Ovary (tissue), 10 donors: ENCODE measurements at places on chromosomes 4 and X. TPM values are rescaled to one million over a fixed set of nuclear protein-coding genes. Genes with fewer than 3 reads are reported as not detected.

- no peak for DNase-seq
These were observed 131.9 kb upstream of the MSX1 start for GRCh38 chr4:4727536-4727935.

GRCh38 chr4:152665691-152666395, 14.0 kb downstream of the TMEM154 start:
- DNase-seq = no peak

- no peak for DNase-seq
These were observed 40.8 kb upstream of the GRPR start for GRCh38 chrX:16082470-16083085.

- peak; percentile 56 for DNase-seq
These were observed 159.2 kb upstream of the SLC7A11 start for GRCh38 chr4:138401334-138401733.

DNA sequence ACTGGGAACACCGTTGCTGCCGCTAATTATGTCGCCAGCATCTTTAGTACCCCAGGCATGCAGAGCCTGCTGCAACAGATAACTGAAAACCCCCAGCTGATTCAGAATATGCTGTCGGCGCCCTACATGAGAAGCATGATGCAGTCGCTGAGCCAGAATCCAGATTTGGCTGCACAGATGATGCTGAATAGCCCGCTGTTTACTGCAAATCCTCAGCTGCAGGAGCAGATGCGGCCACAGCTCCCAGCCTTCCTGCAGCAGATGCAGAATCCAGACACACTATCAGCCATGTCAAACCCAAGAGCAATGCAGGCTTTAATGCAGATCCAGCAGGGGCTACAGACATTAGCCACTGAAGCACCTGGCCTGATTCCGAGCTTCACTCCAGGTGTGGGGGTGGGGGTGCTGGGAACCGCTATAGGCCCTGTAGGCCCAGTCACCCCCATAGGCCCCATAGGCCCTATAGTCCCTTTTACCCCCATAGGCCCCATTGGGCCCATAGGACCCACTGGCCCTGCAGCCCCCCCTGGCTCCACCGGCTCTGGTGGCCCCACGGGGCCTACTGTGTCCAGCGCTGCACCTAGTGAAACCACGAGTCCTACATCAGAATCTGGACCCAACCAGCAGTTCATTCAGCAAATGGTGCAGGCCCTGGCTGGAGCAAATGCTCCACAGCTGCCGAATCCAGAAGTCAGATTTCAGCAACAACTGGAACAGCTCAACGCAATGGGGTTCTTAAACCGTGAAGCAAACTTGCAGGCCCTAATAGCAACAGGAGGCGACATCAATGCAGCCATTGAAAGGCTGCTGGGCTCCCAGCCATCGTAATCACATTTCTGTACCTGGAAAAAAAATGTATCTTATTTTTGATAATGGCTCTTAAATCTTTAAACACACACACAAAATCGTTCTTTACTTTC, 1.8 kb downstream of the UBQLN2 start:
- no peak for DNase-seq

DNA sequence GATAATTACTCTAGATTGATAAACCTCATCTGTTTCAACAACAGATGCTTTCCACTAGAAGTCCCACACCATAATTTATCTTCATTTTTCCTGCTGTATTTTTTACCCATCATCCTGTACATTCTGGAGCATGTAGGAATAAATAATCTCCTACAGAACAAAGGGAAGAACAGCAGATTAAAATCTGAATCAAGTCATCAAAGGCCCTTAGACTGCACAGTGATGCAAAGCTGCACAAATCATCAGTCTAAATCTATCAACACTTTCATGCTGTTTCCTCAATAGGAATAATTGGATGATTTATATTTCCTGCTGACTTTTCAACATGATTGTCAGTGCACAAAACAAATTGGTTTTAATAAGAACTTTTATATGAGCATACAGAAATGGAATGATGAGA, 1143.9 kb downstream of the STIM2 start:
- DNase-seq = no peak

DNA sequence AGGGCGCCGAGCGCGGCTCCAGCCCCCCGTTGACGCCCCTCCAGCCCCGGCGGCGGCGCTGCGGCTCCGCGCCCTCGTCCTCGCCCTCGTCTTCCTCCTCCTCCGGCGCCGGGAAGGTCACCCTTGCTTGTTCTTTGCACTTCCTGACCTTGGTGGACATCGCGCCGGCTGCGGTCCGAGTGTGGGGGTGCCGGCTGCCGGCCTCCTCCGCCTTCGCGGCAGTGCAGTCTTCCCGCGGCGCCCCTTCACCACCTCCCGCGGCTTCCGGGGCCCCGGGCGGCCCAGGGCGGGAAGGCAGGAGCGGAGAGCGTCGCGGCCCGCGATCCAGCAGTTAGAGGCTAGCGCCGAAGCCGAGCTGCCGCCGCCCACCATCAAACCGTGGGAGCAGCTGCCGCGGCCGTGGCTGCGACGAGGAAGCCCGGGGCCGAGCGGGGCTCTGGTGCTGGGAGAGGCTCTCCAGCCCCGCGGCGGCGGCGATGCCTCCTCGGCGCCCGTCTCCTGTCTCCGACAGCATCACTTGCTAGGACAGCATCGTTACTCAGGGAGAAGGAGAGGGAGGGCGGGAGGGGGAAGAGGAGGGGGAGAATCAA, at the start of gene TRPC3:
Gene TRPC3 (minus strand): TSS at position 540 of the 590 bp plus-strand sequence. CDS start 380 bp downstream, at position 160.
- peak; percentile 39 for DNase-seq

- no peak for DNase-seq
These were observed 303.5 kb downstream of the ANKRD50 start for GRCh38 chr4:124409044-124409443.

DNA sequence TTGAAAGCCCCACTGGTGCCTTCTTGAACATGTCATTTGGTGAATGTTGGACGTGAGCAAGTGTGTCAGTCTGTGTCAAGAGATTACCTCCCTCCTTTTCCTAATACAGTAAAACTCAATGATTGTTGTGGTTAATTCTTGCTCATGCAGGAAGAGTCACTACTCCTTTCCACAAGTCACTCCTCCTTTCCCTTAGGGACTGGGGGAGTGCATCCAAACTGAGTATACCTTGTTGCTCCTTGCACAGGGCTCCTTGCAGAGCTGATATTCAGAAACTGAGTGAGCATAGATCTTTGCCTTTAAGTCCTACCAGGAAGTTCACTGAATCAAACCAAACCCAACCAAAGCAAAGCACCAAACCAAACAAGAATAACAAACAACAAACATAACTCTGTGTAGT, 63.9 kb downstream of the GPR50 start:
- DNase-seq = no peak

DNA sequence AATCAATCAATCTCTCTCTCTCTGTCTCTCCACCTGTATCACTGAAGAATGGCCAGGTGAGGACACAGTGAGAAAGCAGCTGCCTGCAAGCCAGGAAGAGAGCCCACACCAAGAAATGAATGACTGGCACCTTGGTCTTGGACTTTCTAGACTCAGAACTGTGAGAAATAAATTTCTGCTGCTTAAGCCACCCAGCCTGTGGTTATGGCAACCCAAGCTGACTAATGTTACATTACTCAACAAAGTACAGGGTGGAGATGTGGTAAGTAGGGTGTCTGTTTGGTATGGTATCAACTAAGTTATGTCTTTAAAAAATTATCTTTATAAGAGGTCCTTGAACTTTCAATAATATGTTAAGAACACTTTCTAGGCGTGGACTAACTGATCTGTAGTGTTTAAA, 159.3 kb downstream of the EPHA5 start:
- DNase-seq = no peak

DNA sequence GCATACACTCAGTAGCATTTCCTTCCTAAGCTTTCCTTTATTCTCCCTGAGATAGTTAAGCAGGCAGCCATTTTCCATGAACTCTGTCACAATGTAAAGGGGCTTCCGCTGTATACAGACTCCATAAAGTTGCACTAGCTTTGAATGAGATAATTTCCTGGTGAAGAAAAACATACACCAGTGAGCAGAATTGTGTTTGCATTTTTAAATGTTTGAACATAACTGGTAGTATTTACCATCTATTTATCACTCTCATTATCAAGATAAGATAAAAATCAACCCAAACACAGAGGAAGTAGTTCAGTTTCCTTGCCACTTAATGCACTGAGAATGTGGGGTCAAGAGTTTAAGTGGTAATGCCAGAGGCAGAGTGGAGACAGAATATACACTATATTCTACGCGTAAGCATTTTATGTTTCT, 54.1 kb downstream of the TXK start:
- DNase-seq = no peak

DNA sequence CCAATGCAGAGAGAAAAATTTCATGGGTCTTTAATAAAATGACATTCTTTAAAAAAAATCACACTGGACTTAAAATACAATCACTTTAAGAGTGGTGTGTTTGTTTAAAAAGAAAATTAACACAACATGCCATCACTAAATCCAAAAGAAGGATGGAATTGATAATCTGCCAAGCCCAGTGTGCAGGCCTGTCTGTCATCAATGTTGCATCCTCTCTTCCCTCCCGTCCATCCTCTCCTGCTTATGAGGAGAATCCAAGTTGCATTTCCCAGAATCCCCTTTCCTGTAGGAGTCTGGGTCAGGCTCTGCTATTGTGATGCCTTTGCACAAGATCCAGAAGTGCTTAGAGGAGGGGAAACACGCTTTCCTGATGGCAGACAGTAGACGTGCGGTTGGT, 169.4 kb downstream of the MID1 start:
- DNase-seq = no peak

GRCh38 chrX:118566359-118566758, 70.7 kb downstream of the DOCK11 start:
- no peak for DNase-seq

DNA sequence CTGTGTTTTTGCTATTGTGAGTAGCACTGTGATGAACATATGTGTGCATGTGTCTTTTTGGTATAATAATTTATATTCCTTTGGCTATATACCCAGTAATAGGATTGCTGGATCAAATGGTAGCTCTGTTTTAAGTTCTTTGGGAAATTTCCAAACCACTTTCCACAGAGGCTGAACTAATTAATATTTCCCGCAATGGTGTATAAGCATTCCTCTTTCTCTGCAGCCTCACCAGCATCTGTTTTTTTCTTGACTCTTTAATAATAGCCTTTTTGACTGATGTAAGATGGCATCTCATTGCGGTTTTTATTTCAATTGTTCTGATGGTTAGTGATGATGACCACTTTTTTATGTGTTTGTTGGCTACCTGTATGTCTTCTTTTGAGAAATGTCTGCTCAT, 247.7 kb upstream of the NDST3 start:
- no peak for DNase-seq

- no peak for DNase-seq
These were observed 200.2 kb upstream of the UGT8 start for GRCh38 chr4:114398410-114398809.

DNA sequence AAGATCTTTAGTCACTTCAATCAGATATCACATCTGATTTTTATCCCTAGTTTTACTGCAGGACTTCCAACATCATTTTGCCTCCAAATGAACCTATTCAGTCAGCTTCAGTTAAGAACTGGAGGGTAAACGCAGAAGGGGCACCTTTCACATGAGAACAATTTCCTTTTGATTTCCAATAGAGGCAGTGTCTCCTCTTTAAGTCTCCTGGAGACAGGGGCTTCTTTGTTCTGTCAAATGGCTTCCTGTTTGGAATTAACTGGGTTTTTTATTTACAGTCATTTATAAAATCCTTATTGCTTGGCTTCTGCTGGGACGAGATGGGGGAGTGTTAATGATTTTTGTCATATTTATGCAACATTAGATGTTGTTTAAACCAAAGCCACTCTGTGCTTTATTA, 164.0 kb downstream of the STK32B start:
- DNase-seq = no peak

GRCh38 chr4:166498546-166498945, 625.5 kb downstream of the TLL1 start:
- DNase-seq = no peak

DNA sequence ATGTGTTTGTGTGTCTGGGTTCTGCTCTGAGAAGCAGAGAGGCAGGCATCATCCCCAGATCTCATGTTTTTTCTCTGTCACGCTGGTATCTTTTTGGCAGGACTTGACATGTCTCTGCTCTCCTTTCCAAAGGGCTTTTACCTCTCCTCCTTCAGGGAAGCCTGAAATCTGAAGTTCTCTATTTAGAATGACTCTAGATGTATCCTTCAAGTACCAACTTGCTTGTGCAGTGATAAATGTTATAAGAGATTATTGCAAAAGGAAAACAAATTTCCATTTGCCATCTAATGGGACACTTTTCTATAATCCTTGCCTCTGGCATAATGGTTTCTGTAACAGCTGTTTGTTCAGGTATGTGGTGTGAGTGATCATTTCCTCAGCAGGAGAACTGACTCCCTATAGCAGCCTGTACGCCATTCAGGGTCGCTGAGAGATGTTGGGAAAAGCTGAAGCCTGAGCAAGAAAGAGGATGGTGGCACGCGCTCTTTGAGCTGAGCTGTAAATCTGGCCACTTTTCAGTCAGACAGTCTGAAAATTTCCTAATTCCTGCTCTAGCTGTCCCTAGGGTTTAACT, 72.5 kb downstream of the CNGA2 start:
- no peak for DNase-seq

- no peak for DNase-seq
These were observed 9.1 kb upstream of the SLC9B2 start for GRCh38 chr4:103085555-103086196.

GRCh38 chr4:8050555-8051206, 107.9 kb downstream of the ABLIM2 start:
- DNase-seq = peak; percentile 92

- no peak for DNase-seq
These were observed 76.7 kb downstream of the LRBA start for GRCh38 chr4:150938417-150938816.

- peak; percentile 44 for DNase-seq
These were observed 660 bp downstream of the WWC2 start for GRCh38 chr4:183099537-183100297.

- no peak for DNase-seq
These were observed 41.2 kb downstream of the RELL1 start for GRCh38 chr4:37644962-37645361.

The TEX13D gene
- not detected for total RNA-seq

The ZCCHC18 gene
- 4.8 TPM for total RNA-seq

The SRPK3 gene
- 2.1 TPM for total RNA-seq

The HMX1 gene
- not detected for total RNA-seq

The PLP1 gene
- total RNA-seq = 2.2 TPM

The NDUFA1 gene
- 50.1 TPM for total RNA-seq

The SPATA4 gene
- 0.27 TPM for total RNA-seq
